ENCODE measurements at places on chromosomes 11 and 22.
A peak's percentile ranks its signal among the peaks of the same experiment; 100 is the strongest.

DNA sequence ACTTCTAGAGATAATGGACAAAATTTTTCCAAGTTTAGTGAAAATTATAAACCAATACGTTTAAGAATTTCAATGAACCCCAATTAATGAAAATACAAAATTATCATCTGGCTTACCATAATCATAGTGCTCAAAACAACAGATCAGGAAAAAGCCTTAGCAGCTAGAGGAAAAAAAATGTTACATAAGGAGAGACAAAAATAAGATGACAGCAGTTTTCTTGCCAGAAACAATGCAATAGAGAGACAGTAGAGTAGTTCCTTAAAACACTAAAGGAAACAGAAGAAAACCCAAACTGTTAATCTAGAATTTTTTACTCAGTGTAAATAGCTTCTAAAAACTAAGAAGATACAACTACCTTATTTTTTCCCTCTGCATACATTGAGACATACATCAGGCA lies 341.7 kb upstream of the CHORDC1 start:
- no peak for DNase-seq

DNA sequence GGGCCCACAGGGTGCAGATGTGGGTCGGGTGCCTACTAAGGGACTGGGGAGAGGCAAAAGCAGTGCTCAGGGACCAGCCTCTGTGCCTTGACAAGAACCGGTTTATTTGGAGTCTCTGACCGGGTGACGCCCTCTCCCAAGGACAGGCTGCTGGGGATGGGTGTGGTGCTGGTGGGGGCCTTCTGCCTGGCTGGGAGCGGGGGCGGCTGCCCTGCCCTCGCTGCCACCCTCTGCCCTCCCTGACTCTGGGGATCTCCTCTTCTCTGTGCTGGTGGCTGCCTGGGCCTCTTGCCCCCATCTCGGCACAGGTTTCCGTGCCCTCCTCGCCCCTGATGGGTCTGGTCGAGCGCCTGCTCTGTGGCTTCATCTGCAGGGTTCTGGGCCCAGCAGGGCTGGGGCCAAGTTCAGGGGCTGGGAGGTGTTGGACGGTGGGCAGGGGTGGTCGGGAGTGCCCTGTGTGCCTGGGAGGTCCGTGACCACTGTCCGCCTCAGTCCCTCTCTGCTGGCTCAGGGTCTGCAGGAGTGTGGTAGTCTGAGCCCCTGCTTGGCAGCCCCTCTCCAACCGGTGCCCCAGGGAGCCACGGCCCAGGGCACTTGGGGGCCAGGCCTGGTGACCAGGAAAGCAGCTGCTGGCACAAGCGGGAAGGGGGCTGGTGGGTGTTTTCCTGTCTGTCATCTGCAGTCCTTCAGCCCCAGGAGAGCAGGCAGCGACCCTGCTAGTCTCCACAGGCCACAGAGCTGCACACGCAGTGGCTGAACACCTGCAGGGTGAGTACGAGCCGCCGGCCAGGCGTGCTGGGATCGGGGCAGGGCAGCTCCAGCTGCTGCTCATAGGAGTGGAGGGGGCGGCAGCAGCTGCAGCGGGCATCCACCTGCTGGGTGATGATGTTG lies 23.5 kb downstream of the MUC6 start:
- no peak for DNase-seq

- no peak for DNase-seq
Observed at GRCh38 chr11:71998649-71999310, at the start of gene IL18BP. Gene IL18BP, plus strand, starts transcription at chr11:71998909. Its CDS starts 1,076 bp downstream, at chr11:71999985.

GRCh38 chr22:41237707-41238569 lies 2.8 kb downstream of the CHADL start:
- DNase-seq: peak; percentile 58

GRCh38 chr11:60872124-60872960 lies 5.0 kb downstream of the ZP1 start:
- DNase-seq: no peak

DNA sequence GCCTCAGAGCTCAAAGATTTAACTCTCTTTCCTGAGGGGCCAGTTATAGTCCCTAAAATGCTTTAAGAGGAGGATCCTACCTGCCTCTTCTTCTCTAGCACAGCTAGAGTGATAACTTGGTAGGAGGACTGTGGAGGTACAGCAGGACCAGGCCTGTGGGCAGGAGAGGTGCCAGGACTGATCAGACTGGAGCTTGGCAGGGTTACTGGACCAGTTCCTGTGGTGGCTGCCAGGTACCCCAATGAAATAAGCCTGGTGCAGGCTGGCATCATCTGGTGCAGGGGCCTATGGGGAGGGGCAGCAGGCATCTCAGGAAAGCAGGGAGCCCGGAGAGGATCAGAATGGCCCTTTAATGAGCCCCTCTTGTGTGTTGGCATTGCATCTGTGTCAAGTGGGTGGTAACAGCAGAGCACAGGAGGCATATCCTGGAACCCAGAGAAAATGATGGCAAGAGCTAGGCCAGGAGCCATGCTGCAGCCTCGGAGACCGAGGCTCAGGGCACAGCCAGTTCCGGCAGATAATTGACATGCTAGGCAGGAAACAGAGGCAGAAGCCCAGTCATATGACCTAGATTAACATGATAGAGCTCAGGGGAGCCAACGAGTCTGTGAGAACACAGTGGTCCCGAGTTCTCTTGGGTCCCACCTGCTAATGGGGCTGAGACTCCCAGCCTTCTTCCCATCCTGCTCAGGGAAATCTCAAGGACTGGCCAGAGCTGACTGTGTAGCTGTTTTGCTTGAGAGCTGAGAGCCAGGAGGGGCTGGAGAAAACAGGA lies 187.5 kb upstream of the ZBED5 start:
- DNase-seq: no peak

GRCh38 chr11:47672283-47672730 lies 29.9 kb upstream of the MTCH2 start:
- no peak for DNase-seq

- DNase-seq: no peak
Observed at GRCh38 chr22:43288807-43289420, 54.3 kb downstream of the SCUBE1 start.

DNA sequence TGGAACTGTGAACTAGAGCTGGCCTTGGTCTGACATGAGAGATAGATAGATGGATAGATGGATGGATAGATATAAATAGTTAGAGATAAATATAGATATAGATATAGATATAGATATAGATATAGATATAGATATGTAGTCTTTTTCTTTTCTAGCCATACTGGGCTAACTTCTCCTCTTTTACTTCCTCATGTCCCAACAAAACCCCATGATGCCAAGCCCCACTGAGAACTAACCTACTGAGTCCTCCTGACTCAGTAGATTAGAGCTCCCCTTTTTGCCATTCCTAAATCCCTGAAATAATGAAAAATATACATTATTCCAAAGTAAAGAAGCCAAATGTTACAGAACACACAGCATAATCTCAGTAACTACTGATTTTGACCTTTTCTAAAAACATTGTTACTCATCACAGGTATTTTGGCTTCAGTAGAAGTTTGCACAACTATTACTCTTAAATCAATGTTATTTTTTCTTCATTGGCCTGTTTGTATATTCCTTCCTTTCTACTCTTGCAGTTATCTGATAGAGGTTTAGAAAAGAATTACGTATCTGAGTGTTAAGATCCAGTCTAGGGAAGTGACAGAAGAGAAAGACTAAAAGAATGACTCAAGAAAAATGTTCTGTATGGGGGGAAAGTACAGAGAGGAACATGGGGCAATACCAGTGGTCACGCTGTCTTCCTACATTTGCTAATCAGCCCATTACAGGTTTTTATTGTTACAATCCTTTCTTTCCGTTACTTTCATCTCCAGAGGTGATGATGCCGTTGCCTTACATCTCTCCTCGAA lies 6.0 kb upstream of the OR10D3 start:
- no peak for DNase-seq

DNA sequence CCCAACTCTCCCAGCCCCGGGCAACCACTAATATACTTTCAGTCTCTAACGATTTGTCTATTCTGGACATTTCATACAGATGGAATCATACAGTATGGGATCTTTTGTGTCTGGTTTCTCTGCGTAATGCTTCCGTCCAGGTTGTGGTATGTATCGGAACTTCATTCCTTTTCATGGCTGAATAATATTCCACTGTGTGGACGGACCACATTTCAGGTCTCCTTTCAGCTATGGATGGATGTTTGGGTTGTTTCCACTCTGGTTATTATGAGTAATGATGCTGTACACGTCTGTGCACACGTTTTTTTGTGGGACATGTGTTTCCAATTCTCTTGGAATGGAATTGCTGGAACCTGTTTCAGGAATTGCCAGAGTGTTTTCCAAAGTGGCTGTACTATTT lies 17.4 kb upstream of the CPT1A start:
- no peak for DNase-seq

DNA sequence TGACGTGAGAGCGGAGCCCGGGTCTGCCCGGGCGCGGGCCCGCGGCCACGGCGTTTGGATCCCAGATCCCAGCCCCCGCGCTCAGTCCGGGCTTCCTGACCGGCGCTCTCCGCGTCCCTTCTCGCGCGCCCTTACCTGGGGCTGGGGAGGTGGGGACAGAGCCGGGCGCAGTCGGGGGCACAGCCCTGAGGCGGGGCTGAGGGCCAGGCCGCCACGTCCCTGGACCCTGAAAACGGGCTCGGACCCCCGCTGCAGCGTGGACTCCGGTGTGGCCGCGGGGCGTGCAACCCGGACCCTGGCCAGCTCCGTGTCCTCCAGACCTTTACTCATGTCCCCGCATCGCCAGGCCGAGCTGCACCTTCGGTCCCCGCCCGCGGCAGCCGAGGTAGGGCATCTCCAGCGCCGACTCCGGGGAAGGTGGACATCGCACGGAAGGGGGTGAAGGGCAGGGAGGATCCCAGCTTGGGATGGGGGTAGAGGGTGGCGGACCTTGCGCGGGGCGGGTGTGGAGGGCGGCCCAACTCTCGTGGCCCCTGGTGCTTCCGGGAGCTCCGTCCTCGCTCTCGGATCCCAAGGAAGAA lies 9.9 kb upstream of the AIFM3 start:
- DNase-seq: no peak

GRCh38 chr11:95341221-95341620 lies 110.2 kb upstream of the SESN3 start:
- DNase-seq: no peak

- no peak for DNase-seq
Observed at GRCh38 chr22:23216461-23217170, 36.3 kb downstream of the BCR start.

GRCh38 chr22:38038890-38039812 lies 18.1 kb upstream of the PICK1 start:
- DNase-seq: no peak

GRCh38 chr11:99535819-99536218 lies 515.1 kb downstream of the CNTN5 start:
- no peak for DNase-seq

DNA sequence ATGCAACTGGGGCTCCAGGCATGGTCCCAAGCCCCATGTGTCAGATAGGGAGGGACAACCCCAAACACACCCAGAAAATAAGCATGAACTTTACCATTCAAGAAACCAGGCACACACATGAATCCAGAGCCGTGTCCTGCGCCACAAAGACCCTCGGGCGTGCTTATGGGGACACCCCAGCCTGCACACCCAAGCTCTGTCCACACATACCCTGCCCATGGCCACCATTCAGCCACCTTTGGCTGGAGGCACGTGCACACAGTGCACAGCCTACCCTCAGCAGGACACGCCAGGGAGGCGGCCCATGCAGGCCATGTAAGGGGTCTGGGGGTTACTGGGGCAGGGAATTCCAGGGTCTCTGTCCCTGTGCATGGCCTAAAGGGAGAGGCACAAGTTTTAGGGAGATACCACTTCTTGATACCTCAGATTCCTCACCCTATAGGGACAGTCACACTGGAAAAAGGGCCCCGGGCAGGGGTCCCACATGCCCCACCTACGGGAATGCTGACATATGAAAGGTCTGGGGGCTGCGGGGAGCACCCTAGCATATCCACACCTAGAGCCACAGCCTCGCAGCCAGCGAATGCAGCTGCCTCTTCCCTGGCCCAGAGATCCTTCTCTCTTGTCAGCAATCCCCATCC lies 20.6 kb downstream of the PACSIN2 start:
- DNase-seq: no peak

- no peak for DNase-seq
Observed at GRCh38 chr11:84924154-84924692, 702.9 kb downstream of the DLG2 start.

DNA sequence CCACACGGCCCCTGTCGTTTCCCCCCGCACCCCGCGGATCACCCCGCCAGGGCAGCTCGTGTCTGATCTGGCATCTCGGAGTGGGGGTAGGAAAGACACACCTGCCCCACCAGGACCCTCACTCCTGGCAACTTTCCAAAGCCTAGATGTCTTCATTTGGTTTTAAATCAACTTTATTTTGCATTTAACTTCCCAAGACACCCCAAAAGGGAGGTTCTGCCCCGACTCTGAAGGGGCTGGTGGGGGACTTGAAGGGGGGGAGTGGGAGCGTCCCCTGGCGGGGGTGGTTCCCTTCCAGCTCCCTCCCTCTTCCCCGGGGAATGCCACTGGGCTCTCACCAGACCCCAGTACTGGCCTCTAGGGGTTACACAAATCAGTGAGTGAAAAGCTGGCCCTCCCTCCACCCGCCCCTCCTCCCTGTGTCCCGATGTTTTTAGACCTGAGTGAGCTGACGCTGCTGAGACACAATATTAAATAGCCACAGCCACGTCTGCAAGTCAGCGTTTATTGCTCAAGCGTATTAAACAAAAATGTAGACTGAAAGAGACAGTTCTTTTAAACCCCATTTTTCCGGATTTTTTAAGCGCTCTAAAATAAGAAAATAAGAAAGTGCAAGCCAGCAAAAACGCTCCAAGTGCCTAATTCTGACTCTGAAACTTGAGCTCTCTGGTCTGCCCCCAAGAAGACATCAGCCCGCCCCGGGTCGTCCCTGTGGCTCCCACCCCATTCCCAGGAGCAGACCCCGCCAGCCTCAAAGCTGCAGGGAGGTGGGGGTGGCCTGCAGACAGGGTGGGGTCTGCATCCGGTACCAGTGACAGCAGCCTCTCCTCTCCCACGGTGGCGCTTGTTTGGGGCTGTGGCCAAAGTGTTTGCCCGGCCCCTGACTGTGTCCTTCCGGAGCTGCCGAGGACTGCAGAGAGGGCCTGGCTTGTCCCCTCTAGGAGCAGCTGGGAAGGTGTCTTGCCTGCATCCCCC lies 1.1 kb upstream of the TTLL8 start:
- no peak for DNase-seq

DNA sequence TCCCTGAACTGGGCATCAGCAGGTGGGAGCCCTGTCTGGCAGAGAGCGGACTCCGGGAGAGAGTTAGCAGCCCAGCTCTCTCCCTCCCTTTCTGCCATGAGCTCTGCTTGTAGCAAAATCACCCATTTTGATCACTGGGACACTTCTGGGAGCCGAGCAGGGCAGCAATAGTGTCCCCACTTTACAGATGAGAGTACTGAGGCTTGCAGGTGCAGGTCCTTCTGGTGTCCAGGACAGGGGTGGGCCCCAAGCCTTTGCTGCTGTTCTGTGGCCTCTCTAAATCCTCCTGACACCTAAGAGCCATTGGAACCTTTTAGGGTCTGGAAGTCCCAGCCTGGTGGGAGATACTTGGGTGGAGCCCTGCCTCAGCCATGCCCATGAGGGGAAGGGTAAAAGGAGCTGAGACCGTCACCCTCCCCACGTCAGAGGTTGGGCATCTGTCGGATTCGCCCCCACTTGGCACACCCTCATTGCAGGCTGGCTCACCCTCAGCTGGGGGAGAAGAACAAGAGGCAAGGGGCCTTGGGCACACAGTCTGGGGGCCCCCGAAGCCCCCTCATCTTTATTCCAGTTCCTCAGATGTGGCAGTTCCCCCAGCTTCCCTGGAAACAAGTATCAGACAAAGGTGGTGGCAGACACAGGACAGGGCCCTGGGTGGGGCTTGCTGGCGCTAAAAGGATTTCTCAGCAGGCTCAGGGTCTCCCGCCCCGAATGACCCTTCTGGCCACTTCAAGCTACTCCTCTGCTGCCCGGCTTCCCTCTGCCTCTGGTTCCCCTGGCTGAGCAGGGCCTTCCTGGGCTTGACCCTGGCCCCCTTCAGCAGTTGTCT lies 4.5 kb downstream of the RIN1 start:
- no peak for DNase-seq

All from stimulated activated CD4-positive, alpha-beta T cell treated with anti-CD3 and anti-CD28 coated beads, Interleukin-1b, Interleukin-23, amount 100 ng/mL, for 1 hour (primary cell).